ENCODE measurements at places on chromosomes 16 and 17.

- no peak for DNase-seq
Measured at GRCh38 chr17:42584880-42585279, 7.4 kb upstream of the PSMC3IP start.

DNA sequence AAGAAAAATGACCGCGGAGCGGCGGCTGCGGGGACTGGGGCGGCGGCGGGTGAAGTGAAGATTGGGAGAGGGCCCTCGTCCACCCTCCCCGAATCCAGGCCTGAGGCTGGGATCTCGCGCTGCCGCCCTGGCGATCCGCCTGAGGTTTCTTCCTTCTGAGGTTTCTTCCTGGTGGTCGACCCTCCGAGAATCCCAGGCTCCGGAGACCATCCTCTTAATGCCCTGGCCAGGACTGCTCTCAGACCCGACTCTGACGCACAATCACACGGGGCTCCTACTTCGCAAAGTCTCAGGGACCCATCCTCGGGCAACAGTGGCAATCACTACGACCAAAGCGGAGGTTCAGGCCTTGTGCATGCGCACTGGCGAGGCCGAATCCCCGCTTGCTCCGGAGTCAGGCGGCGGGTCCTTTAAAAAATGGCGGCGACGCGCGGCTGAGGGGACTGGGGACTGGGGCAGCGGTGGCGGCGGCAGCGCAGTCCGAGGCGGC lies 18.0 kb upstream of the KCNJ18 start:
- DNase-seq = no peak

GRCh38 chr16:50580180-50580798 lies 32.1 kb downstream of the NKD1 start:
- no peak for DNase-seq

GRCh38 chr16:80862160-80862705 lies 57.8 kb upstream of the CDYL2 start:
- no peak for DNase-seq

- no peak for DNase-seq
Measured at GRCh38 chr16:73549984-73550631, 502.2 kb upstream of the ZFHX3 start.

DNA sequence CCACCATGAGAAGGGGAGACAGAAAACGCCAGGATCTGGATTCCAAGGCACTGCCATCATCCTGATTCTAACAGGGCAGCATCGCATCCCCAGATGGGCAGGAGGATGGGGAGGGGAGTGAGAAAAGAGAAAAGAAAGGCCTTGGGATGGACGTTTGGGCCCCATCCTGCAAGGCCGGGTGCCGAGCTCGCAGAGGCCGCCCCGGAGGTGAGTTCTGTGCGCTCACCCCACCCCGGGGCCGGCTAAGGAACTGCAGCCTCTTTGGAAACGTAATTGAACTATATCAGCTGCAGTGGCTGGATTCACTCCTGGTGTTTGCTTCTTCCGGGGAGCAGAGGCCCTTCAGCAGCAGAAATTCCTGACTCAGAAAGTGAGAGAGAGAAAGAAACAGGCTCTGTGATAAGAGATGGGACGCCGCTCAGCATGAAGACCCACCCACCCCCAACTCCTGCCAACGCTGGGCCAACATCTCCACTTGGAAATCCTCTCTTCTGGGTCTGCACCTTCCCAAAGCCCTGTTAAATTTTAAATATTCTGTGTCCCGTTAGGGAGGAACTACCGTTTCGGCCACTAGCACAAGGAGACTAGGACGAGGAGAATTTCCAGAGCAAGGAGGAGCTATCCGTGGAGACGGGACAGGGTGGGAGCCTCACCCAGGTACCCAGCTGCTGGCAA lies 8.5 kb upstream of the SSTR2 start:
- no peak for DNase-seq

DNA sequence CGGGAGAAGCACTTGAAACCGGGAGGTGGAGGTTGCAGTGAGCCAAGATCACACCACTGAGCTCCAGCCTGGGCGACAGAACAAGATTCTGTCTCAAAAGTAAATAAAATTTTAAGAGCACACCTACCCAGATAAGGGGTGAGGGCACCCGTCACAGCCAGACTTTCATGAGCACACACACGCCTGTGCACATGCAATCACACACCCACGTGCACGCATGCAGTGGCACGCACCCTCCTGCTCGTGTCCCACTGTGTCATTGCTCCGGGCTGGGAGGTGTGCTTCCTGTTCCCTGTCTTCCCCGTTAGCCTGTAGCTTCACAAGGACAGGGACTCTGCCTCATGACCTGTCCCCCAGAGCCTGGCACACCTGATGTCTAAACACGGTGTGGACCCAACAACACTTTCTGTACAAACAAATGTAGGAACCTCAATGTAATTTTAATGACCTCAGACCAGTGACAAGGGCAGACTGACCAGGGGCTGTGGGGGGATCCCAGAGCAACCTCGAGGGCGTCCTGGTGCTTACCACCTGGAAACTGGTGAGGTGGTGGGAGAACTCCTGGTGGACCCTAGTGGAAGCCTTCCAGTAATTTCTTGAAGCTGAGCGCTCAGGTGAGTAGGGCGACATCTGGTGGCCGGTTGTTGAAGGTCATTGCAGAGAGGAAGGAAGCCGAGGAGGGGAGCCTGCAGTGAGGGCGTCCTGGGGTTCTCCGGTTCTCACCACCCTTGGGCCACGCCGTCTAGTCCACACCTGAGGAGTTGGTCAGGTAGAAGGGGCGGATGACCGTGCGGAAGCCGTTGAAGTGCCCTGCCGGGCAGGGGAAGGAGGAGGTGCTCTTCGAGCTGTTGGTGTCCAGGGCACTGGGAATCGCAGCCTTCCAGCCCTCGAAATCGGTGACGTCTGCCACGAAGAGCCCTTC lies 8.6 kb downstream of the LGALS3BP start:
- DNase-seq = no peak
